ENCODE measurements at places on chromosomes 1 and 21. TPM values are rescaled to one million over a fixed set of nuclear protein-coding genes. Genes with fewer than 3 reads are reported as not detected.

DNA sequence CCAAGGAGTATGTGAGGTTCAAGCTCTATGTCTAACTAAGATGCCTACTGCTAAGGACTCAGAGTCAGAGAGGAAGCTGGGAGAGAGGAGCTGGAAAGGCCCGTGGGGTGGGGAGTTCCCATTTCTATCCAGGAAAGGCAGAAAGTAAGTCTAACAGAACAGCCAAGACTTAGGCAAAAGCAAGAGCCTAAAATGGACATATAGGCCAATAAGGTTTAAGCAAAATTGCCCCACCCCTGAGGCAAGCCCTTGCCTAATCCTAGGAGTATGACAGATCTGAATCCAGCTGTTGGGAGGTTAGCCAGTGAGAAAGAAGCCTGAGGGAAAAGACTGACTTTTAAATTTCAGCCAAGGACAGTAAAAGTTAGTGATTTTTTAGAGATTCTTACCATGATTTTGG lies 1.6 kb upstream of the KLHDC9 start:
- no peak for DNase-seq
- no peaks in the 10 kb centered on the region for H3K27me3 ChIP-seq
- H3K36me3 ChIP-seq = peaks cover 11% of the 10 kb centered on the region
- H3K27ac ChIP-seq = no peak overlapping the region

GRCh38 chr21:35208810-35209517 lies 159.9 kb upstream of the RUNX1 start:
- H3K4me1 ChIP-seq = peaks cover 16% of the 10 kb centered on the region
- no peaks in the 10 kb centered on the region for H3K27me3 ChIP-seq
- no peak overlapping the region for H3K4me3 ChIP-seq

- no peak overlapping the region for H3K4me3 ChIP-seq
- peaks cover 7% of the 10 kb centered on the region for H3K4me1 ChIP-seq
- H3K27ac ChIP-seq = no peak overlapping the region
Measured at GRCh38 chr1:182080040-182080439, 18.5 kb upstream of the ZNF648 start.

DNA sequence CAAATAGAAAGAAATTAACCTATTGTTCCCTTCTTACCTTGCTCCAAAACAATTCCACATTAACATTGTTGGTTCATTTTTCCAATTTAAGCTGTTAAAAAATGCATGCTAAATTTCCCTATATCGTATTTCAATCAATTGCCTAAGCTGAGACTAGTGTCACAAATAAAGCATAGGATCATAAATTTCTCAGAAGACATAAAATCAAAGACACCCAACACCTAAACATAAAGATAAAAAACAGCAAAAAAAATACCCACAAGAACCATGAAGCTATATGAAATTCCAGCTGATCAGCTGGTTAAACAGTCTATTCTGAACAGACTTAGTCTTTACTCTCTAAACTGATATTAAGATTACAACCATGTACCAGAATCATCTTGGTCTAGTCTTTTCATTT lies 32.3 kb downstream of the ACBD6 start:
- no peak overlapping the region for H3K4me3 ChIP-seq
- no peaks in the 10 kb centered on the region for H3K4me1 ChIP-seq
- H3K27ac ChIP-seq = no peak overlapping the region
- H3K27me3 ChIP-seq = no peaks in the 10 kb centered on the region

- H3K27me3 ChIP-seq = no peaks in the 10 kb centered on the region
- no peak overlapping the region for H3K4me3 ChIP-seq
- no peak for DNase-seq
- no peaks in the 10 kb centered on the region for H3K36me3 ChIP-seq
- no peaks in the 10 kb centered on the region for H3K4me1 ChIP-seq
- H3K27ac ChIP-seq = no peak overlapping the region
Measured at GRCh38 chr1:63888984-63889383, 115.2 kb downstream of the ROR1 start.

DNA sequence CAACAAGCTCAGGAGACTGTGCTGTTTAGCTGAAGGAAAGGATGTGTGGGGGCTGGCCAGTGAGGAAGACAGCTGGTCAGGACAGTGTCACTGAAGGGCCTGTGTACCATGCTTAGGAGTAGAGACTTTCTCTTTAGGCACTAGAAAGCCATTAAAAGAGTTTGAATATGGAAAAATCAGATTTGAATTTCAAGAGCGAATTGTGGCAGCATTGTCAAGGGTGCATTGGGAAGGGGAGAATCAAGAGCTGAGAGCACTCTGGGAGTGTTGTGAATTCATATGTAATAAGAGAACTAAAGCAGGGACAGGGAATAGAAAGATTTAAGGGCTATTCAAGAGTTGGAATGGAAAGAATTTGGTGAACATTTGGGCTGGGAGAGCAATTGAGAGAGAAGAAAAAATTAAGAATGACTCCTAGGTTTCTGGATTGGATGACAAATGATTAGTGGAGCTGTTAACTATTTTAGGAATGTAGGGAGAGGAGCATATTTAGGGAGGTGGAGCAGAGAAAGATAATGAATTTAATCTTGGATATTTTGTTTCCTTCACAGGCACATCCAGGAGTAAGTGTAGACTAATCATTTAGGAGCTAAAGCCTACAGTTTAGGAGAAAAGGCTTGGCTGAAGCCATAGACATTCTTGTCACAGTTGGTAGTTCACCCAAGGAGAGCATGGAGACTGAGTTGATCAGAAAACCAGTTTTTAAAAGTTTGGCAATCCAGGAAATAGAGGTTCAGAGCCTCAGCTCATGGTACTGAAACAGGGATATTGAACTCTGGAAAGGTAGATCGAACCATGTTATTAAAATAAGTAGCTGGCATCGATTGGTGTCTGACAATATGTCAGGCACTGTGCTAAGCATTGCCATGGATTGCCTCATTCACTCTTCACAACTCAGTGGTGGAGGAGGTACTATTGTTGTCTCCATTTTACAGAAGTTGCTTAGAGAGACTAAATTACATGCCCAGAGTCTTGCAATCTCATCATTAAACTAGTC lies 23.1 kb upstream of the TOR3A start:
- no peak for DNase-seq
- H3K36me3 ChIP-seq = peaks cover 3% of the 10 kb centered on the region
- no peak overlapping the region for H3K4me3 ChIP-seq
- no peak overlapping the region for H3K27ac ChIP-seq
- H3K4me1 ChIP-seq = no peaks in the 10 kb centered on the region
- no peaks in the 10 kb centered on the region for H3K27me3 ChIP-seq

DNA sequence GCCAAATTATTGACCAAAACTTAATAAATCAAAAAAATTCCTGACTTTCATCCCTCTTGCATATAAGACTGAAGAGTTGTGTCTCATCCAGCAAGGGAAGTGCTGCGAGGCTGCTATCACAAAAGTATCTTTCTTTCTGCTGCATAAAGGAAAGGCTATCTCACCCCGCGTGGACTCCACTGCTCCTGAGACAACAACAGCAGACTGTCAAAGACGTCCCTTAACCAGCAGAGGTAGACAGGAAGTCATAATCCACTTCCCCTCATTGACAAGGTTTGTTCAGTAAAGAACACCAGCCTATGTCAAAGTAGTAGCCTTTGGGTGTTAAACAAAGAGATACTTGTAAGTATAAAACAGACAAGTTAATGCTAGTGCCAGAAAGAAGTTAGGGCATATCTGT lies 29.4 kb downstream of the VPS26C start:
- no peaks in the 10 kb centered on the region for H3K27me3 ChIP-seq
- no peaks in the 10 kb centered on the region for H3K4me1 ChIP-seq
- no peak for DNase-seq
- no peak overlapping the region for H3K27ac ChIP-seq
- peaks cover 45% of the 10 kb centered on the region for H3K36me3 ChIP-seq

GRCh38 chr1:186648613-186649012 lies 31.6 kb downstream of the PTGS2 start:
- H3K4me3 ChIP-seq = no peak overlapping the region
- H3K4me1 ChIP-seq = no peaks in the 10 kb centered on the region
- no peaks in the 10 kb centered on the region for H3K27me3 ChIP-seq

Gene HSF2BP
- 0.70 TPM for total RNA-seq

Gene FRRS1
- total RNA-seq = 0.29 TPM

Gene CYP4B1
- total RNA-seq = not detected

Data from CD4-positive, alpha-beta memory T cell (primary cell).